ENCODE measurements at places on chromosomes 5 and 9.

GRCh38 chr5:142286111-142286510, 38.7 kb downstream of the SPRY4 start:
- no peak for DNase-seq

- no peak for DNase-seq
Observed at GRCh38 chr5:35554016-35554415, 63.6 kb upstream of the SPEF2 start.

DNA sequence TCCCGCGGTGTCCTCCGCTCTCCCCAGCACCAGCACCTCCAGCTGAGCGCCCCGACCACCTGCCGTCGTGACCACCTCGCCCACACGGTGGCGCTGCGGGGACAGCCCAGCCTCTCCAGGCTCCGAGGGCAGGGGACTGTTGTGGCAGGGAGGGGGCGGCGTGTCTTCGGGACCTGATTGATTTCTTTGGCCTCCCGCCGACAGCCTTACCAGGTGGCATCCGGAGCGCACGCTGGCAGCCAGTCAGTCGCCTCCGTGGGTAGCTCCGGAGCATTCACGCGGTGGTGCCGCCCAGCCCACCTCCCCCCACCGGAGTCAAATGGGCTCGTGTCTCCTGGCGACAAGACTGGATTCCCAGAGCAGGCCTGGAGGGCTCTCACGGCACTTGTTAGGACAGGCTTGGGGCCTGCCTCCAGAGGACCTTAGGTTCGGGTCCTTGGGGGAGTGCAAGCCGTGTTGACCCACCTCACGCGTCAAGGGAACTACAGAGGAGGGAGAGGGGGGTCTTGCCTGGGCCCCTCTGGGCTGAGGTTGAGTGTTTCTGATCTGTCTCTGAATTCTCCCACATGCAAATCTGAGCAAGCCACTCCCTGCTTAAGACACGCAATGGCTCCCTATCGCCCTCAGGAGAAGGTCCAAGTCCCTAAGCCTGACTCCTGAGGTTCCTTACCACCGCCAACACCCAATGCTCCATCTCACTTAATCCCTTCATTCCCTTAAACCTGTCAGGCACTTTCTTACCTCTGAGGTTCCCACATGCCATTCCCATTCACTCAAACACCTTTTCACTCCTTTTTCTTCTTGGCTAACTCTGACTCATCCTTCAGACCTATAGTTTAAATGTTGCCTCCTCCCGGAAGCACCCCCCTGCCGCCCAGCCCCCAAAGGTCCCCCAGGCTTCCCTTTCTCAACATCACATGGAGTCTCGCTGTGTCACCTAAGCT, 51.2 kb upstream of the GGTA1 start:
- peak; percentile 74 for DNase-seq

DNA sequence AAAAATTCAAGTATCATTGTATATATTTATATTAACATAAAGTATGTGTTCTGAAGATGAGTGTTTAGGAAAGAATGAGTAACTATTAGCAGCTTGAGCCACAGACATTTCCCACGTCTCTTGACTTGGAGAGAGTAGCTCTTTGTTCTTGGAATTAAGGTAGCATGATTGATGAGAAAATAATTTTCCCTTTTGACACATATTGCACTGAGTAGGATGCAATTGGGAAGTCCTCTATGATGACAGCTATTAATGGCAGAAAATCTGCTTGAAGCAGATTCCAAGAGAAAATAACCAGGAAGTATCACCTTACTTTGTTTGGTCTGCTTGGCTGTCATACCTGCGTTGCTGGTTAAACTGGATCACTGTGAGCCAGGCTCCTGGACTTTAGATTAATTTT, 204.8 kb downstream of the TLE4 start:
- DNase-seq: no peak

GRCh38 chr5:1998716-1999317, 116.1 kb upstream of the IRX4 start:
- no peak for DNase-seq

- peak; percentile 26 for DNase-seq
Observed at GRCh38 chr5:143030349-143030748, 260.2 kb downstream of the ARHGAP26 start.

GRCh38 chr9:98168941-98169488, 23.4 kb downstream of the CORO2A start:
- peak; percentile 7 for DNase-seq

GRCh38 chr5:34869256-34869655, 30.3 kb downstream of the TTC23L start:
- DNase-seq: no peak

DNA sequence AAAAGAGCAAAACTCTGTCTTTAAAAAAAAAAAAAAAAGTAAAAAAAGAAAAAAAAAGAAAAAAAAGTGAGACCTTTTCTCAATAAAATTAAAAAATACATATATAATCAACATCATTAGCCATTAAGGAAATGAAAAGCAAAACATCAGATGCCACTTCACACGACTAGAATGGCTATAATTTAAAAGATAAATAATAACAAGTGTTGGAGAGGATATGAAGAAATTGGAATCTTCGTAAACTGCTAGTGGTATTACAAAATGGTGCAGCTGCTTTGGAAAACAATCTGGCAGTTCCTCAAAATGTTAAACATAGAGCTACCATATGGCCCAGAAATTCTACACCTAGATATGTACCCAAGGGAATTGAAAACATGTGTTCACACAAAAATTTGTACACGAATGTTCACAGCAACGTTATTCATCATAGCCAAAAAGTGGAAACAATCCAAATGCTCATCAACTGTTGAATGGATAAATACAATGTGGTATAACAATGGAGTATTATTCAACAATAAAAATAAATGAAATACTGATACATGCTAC, 45.3 kb upstream of the SIL1 start:
- DNase-seq: no peak

DNA sequence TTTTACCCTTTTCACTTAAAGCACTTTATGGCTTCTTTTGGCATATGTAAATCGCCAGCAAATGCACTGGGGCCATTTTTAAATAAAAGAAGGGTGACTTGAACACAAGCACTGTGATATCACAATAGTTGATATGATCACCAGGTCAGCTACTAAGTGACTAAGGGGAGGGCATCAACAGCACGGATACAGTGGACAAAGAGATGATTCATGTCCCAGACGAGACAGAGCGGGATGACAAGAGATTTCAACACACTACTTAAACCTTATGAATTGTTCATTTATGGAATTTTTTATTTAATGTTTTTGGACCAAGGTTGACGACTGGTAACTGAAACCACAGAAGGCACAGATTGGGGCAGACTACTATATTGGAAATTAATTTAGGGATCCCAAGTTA, 54.1 kb downstream of the RORB start:
- DNase-seq: no peak

GRCh38 chr5:150211156-150212030, 21.5 kb downstream of the SLC6A7 start:
- no peak for DNase-seq

GRCh38 chr5:151699071-151699901, 12.6 kb upstream of the SPARC start:
- no peak for DNase-seq

- peak; percentile 31 for DNase-seq
Observed at GRCh38 chr5:94618029-94618492, 343 bp downstream of the KIAA0825 start.

- DNase-seq: peak; percentile 41
Observed at GRCh38 chr5:14685757-14686156, 21.2 kb downstream of the OTULIN start.

All from stimulated activated CD4-positive, alpha-beta T cell treated with anti-CD3 and anti-CD28 coated beads, Interleukin-1b, Interleukin-23, amount 100 ng/mL, for 48 hours (primary cell).